ENCODE measurements at places on chromosomes 5 and 9. TPM values are rescaled to one million over a fixed set of nuclear protein-coding genes. Genes with fewer than 3 reads are reported as not detected.

DNA sequence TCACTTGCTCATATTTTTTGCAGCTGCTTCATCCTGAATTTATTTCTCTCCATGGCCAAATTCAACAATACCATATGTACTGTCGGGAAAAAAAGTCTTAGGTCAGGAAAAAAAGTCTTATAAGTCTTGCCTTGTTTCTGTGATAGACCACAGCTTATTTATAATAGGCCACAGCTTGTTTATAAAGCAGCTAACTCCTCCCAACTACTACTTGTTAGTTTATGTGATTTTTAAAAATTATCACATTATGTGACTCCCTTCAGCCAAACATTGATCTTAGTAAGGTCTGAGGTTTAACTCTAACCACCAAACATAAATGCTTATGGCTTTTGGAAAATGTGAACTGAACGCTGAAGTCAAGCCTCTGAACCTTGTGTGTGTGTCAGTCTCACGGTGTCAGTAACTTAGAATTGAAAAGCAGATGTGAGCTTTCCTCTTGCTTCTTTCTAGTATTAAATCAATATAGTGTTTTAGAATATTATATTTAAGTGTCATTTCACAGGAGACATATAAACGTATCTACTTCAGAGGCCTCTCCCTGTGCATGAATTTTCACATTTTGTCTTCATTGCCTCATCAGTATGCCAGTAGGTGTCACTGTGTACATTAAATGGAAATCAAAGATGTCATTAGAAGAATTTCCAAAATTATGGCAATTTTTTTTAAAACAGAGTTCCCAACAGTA is 51.3 kb downstream of the SNX24 start:
- DNase-seq = no peak
- H3K27ac ChIP-seq = no peak overlapping the region
- no peaks in the 10 kb centered on the region for H3K4me1 ChIP-seq
- H3K36me3 ChIP-seq = no peaks in the 10 kb centered on the region

DNA sequence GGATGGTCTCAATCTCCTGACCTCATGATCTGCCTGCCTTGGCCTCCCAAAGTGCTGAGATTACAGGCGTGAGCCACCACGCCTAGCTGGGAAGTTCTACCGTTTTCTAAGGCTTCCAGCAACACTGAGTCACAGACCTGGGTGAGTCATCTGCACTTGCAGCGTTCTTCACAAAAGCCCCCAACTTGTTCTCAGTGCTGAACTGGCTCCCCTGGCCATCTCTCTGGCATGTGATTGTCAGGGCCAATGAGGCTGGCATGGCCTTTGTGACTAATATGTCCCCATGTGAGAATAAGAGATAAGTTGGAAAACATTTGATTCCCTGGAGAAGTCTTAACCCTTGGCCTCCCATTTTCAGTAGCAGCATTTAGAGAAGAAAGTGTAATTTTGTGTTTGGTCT is 124.4 kb downstream of the WDR41 start:
- H3K27me3 ChIP-seq = no peaks in the 10 kb centered on the region
- no peaks in the 10 kb centered on the region for H3K4me1 ChIP-seq
- DNase-seq = no peak
- no peaks in the 10 kb centered on the region for H3K36me3 ChIP-seq
- no peak overlapping the region for H3K4me3 ChIP-seq

DNA sequence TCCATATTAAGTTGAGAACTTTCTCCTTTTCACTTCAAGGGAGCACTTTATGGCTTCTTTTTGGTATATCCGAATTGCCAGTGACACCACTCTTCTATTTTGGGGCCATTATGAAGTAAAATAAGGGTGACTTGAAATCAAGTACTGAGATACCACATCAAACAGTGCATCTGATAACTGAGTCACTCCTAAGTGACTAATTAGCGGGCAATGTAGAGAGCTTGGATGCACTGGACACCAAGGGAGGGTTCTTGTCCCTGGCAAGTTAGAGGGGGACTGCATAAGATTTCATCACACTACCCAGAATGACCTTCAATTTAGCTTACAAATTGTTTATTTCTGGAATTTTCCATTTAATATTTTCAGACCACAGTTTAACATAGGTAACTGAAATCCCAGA is 813.9 kb upstream of the CDH10 start:
- H3K4me3 ChIP-seq = no peak overlapping the region
- no peaks in the 10 kb centered on the region for H3K36me3 ChIP-seq
- H3K27me3 ChIP-seq = no peaks in the 10 kb centered on the region

- H3K4me1 ChIP-seq = no peaks in the 10 kb centered on the region
- H3K27ac ChIP-seq = no peak overlapping the region
- DNase-seq = no peak
These were observed 7.9 kb downstream of the TICAM2 start for GRCh38 chr5:115594128-115595047.

The NME5 gene
- not detected for total RNA-seq

Data from SJCRH30 (cell line).